Jurkat, Clone E6-1 (cell line): ENCODE measurements at places on chromosomes 11 and 22.

DNA sequence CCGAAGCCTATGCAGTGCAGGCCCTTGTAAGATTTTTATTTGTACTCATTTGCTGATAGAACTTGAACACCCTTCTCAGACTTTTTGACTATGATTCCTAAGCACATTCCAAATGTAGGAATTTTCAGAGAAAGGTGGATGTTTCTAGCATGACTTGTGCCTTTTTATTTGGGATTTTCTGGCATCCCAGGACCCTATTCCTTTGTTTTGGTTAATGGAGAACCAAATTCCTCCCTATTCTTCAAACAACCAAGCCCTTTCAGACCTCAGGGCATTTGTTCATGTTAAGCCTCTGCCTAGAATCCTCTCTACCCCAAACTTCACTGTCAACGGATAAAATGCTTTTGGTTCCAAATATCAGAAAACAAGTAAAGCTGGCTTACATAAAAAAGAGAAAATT is 371.1 kb downstream of the DDX10 start:
- DNase-seq: no peak

GRCh38 chr11:63710476-63711217 is 29.3 kb downstream of the RTN3 start:
- no peak for DNase-seq

DNA sequence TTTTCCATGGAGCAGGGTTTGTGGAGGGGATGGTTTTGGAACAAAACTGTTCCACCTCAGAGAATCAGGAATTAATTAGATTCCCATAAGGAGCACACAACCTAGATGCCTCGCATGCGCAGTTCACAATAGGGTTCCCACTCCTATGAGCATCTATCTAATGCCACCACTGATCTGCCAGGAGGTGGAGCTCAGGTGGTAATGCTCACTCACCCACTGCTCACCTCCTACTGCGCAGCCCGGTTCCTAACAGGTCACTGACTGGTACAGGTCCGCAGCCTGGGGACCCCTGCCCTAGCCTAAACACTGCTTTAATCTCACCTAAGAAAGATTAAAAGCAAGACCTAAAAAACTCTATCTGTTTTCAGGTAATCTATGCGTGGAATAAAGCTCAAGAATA is 553.0 kb downstream of the JRKL start:
- DNase-seq: no peak

DNA sequence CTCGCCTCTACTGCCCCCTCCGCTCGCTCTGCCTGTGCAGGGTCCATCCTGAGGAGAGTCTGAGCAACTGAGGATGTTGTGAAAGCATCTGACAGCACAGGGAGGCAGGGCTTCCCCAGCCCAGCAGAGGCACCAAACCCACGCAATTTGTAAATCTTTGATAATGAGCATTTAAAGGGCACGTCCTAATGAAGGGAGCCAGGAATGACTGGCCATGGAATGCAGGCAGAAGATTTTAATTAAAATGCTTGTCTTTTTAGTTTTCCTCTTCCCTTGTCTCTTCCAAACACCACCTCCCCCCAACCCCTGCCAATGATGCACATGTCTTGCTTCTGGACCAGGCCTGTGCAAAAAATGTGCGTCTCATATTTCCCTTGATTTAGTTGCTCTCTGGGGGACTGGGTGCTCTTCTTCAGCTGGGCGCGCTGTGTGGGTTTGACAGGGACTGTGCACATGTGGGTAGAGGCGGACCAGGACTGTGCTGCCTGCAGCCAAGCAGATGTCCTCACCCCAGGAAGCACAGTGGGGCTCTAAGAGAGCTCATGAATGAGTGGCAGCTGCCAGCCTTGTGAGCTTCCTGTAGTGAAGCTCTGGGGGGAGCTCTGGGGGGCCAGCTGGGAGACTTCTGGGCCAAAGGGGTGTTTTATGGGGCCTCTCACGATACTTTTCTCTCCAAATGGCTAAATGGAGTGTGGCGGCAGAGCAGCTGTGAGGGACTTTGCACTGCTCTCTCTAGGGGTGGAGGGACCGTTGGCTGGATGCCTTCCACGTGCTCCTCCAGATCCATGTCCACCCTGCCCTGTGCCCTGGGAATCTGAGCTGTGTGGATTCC is 273.5 kb downstream of the ST3GAL4 start:
- DNase-seq: no peak

DNA sequence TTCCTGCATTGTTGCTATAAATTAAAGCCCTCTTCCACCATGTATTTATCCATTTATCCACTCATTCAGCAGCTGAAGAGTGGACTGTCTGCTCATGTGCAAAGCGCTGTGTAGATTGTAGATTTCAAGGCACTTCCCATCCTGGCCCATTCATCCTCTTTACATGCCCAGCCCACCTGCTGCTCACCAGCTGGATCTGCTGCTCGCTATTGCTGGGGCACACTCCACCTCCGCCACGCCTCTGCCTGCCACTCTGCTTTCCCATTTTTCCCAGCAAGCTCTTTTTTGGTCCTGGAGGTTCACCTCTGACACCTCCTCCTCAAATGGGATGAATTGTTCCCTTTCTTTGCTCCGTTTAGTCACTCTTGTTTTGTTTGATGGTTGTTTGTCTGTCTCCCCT is 48.3 kb downstream of the CEP164 start:
- no peak for DNase-seq

- DNase-seq: no peak
Measured at GRCh38 chr11:7749456-7749855, 43.2 kb upstream of the OVCH2 start.

- no peak for DNase-seq
Measured at GRCh38 chr22:17769013-17769715, 5.1 kb downstream of the BID start.

GRCh38 chr11:36763187-36763586 is 165.2 kb upstream of the RAG2 start:
- no peak for DNase-seq

DNA sequence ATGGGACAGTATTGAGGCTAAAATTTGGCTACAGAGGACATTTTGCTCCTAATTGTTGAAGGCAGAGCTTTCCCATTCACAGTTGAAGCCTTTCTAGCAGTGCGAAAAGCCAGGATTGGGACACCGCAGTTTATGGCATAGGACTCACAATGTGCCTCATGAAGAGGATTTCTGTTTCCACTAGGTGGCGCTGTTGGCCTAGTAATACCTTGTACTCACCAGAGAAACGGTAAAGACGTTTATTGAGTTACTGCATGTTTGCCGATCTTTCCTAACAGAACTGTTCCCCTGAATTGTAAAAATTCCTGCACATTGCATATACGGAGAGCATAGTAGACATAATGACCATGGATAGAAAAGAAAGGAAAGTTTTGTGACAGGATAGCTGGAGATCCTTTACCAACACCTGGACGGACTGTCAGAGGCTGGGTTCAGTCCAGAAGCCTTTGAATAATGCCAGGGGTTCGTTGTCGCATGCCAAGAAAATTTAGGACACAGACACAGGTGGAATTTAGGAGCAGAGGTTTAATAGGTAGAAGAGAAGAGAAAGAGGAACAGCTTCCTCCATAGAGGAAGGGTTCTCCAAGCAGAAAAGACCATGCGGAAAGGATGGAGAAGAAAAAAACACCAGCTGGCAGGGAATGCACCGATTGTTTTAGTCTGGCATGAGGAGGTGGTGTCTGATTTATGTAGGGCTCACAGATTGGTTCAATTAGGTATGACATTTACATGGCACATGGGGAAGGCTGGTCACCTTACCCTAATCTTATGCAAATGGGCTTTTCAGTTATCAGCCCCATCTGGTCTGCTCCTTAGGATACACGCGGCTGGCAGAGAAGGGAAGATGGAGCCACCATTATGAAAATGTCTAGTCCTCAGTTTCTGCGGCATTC is 10.8 kb upstream of the OR51D1 start:
- DNase-seq: peak; percentile 41

GRCh38 chr11:55658608-55659007 is 3.4 kb upstream of the OR4C6 start:
- no peak for DNase-seq

GRCh38 chr11:110158317-110159200 is 65.4 kb downstream of the ZC3H12C start:
- DNase-seq: no peak

DNA sequence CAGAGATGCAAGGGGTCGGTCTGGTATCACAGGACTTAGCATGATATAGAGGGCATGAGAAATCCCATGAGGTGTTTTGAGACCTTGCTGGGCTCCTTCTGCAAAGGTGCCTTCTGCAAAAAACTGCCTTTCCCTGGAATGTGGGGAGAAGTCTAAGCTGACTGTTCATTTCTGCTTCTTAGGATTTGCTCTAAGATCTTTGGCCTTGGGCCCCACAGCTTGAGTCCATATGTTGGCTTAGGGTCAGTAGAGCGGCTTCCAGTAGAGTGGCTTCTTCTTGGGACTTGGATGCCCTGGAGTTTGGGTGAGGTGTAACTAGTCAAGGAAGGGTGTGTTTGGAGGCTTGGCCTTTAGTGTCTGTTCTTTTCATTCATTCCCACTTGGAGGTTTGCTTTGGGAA is 37.0 kb downstream of the AMPD3 start:
- DNase-seq: no peak

DNA sequence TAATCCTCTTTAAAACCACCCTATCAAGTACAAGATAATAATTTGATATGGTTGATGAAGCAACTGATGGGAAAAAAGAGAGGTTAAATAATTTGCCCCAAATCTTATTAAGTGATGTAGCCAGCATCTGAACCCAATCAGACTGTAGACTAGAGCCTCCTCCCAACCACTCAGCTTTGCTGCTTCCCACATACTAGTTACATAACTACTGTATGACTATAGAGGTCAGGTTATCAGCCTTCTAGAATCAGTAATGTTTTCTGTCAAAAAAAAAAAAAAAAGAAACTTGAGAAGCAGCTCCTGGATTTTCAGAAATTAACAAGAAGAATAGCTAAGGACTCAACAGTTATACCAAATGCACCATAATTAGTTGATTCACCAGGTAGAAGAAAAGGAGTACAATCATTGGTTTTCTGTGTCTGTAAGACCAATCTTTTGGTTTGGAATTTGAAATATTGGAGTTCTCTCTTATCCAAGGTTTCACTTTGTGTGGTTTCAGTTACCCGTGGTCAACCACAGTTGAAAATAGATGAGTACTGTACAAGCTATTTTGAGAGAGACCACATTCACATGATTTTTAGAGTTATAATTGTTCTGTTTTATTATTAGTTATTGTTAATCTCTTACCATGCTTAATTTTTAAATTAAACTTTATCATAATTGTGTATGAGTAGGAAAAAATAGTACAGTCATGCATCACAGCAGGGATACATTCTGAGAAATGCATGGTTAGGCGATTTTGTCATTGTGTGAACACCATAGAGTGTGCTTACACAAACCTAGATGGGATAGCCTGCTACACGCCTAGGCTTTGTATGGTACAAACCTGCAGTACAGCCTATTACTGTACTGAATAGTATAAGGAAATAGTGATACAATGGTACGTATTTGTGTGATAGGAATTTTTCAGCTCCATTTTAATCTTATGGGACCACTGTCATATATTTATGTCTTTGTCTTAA is 72.2 kb downstream of the PDHX start:
- DNase-seq: no peak

GRCh38 chr11:102626676-102627075 is 1.5 kb upstream of the MMP20 start:
- no peak for DNase-seq

DNA sequence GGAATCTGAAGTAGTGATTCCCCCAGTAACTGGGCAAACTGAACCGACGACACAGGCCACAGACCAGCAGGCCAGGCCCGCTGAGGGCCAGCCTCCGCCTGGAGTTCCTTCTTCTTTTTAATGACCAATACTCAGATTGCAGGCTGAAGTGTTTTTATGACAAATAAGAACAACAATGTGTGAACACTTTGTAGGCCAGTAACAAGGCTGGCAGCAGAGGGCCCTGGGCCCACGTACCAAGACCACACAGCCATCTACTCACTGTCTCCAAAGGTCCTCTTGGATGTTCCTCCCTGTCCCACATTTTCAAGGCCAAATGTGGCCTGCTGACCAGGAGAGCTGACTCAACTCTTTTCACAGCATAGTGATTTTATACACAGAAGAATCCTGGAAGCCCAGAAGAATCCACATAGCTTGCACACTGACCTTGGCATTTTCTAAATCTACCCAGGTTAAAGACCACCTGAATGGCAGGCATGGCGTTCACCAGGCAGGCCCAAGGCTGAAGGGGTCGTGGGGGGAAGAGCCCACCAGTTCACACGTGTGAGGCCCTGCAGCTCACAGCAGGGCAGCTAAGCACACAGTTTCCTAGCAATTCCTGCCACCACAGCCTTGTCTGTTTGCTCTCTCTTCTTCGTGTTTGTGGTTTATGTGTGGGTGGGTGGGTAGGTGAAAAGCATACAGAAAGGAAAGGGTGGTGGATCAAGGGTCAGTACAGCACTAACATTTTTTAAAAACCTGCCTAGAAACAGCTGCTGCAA is 13.3 kb downstream of the SMCO4 start:
- peak; percentile 71 for DNase-seq

- peak; percentile 81 for DNase-seq
Measured at GRCh38 chr11:111429066-111429506, 50.0 kb upstream of the POU2AF1 start.

DNA sequence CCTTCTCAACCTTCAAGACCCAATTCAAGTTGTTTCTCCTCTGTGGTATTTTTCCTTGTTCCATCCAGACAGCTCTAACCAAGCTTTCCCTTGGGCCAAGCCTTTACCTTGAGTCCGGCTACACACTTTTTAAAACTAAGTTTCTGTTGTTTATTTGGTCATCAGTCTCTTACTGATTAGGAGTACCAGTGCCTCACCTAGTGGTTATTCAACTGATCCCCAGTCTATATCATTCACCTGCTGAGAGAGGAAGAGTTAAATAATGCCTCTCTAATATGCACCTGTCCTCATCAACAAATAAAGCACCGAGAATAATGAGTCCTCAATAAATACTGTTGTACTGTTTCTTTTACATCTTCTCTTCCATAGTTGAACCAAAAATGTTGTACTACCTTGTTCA is 160.8 kb downstream of the MSANTD4 start:
- no peak for DNase-seq

- no peak for DNase-seq
Measured at GRCh38 chr11:22180131-22180530, 12.8 kb upstream of the ANO5 start.

DNA sequence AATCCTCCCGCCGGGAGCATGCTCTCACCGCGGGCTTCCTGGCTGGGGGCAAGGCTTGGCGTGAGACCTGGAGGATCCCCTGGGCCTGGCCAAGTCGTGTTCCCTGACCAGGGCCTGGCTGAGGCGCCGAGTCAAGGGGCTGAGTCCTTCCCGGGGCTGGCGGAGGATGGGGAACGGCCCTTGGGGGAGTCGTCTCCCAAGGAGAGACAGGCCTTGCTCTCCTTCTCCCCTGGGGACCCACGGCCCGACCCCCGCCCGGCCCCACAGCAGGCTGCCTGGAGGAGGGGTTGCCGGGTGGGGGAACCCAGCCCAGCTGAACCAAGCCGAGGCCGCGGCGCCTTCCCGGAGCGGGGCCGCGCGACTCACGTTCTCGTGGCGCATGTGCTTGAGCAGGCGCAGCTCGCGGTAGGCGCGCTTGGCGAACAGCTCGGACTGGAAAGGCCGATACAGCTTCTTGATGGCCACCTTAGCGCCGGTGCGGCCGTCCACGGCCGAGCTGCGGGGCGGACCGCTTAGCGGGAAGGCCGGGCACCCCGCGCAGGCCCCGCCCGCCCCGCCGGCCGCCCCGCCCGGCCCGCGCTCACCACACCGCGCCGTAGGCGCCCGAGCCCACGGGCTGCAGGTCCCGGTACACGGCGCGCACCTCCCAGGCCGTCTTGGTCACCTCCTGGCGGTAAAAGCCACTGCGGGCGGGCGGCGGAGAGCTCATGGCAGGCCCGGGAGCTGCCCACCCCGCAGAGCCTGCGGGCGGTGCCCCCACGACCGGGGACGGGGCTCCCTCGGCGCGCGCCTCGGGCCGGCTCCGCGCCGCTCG is 475 bp downstream of the MAPK12 start:
- no peak for DNase-seq
